Right renal cortex interstitium (tissue), 3 donors: ENCODE measurements at places on chromosomes 2 and 18. TPM values are rescaled to one million over a fixed set of nuclear protein-coding genes. Genes with fewer than 3 reads are reported as not detected.

DNA sequence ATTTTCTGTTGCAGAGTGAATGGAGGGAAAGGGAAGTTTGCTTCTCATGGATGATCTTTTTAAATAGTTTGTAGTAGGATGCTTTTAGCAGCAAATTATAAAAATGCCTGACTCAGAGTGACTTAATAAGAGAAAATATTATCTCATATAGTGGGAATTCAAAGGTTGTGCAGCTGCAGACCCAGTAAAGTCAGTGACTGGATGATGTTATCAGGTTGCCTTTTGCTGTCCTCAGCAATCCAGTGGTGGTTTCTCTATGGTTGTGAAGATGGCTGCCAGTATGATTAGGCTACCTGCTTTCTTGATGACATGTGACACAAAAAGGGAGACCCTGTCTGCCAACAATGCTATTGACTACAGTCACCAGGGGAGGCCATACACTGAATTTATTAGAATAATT is 184.8 kb downstream of the DIS3L2 start:
- DNase-seq = no peak

DNA sequence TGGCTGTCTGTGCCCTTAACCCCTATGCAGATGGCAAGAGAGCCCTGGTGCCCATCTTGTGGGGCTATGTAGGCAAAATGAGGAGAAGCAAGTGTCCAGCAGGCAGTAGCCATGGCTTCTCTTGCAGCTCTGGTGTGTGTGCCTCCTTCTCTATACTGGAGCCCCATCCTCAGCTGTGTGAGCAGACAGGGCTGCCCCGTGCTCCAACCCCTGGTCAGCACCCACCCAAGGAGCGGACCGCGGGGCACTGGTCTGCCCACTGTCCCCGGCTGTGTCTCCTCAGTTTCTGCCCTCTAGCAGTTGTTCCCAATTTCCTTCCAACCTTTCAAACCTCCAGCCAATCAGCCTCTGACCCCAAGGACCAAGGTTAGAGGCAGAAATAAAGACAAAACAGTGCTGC is 134.9 kb upstream of the GLI2 start:
- no peak for DNase-seq

GRCh38 chr2:101018934-101019333 is 16.8 kb downstream of the RPL31 start:
- DNase-seq = no peak

DNA sequence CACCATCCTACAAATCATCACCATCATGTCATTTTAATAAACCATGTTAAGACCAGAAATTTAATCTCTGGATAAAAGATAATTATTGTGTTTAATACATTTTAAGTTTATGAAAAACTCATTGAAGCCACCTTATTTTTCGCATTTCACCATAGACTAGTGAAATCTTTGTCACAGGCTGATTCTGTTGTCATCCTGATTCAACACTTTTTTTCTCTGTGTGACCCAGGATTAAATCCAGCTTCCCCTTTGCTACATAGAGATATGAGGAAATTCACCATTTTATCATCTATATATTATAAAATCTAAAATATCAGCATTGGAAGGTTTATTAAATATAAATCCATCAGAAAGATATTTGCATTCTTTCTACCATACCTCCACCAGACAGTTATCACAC is 29.2 kb upstream of the MRO start:
- DNase-seq = no peak

DNA sequence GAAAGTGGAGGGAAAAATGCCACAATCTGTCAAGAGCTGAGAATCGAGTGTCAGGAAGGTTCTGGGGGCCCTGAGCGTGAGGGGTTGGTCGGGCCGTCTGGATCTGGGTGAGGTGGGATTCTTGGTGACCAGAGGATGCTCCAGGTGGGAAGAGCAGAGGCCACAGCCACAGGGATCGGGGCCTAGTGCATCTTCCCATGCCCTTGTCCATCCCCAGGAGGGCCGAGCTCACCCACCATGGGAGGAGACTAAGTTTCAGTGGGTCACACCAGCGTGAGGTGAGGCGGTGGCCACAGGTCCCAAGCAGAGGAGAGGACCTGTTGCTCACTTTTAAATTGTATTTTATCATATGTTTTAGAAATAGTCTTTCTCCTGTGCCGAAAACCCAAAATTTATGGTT is 70.0 kb downstream of the TMEM18 start:
- no peak for DNase-seq

- no peak for DNase-seq
These were observed 71.2 kb downstream of the NUP35 start for GRCh38 chr2:183195397-183195796.

- no peak for DNase-seq
These were observed 81.5 kb downstream of the DIS3L2 start for GRCh38 chr2:232042911-232043574.

DNA sequence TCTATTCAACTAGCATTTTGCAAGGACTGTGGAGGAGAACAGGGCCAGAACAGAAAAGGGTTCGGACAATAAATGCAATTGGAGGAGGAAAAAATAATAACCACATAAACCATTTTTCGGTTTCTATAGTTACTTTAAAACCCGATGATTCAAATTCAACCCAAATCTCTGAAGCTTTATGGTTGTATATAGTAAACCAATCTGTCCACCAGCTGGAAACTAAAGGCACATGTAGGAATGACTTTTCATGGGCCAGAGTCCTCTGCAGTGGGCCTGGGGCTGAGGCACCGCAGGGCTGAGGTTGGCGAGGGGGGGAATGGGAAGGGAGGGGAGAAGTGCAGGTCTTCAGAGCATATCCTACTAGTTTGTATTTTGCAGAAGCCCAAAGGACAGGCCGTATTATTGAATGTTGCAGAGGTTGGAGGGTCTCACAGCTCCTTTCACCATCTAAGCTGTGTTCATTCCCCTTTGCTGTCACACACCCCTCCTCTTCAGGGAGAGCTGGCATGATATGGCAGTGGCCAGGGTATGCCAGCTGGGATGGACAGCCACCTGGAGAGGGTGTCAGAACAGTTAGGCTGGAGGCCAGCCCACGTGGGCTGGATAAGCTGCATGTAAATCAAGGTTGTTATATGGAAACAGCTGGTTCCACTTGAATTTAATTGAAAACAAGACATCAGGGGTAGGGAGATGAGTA is 267.1 kb downstream of the PRKCE start:
- DNase-seq = no peak

DNA sequence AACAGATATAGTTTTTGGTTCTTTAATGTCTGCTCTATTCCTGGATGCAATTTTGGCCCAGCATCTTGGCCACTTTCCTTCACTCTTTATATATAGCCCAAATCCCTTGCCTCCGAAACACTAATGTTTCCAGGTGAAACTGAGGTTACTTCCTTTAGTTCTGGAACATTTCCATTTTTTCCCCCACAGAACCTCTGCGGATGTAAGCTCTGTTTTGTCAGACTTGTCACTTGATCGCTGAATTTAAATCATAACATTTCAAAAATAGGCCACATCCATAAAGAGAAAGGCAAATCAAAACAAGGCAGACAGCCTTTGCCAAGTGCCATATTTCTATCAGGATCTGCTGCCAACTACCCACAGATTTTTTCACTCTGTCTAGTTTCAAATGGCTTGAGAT is 115.1 kb downstream of the ANKRD44 start:
- DNase-seq = no peak

DNA sequence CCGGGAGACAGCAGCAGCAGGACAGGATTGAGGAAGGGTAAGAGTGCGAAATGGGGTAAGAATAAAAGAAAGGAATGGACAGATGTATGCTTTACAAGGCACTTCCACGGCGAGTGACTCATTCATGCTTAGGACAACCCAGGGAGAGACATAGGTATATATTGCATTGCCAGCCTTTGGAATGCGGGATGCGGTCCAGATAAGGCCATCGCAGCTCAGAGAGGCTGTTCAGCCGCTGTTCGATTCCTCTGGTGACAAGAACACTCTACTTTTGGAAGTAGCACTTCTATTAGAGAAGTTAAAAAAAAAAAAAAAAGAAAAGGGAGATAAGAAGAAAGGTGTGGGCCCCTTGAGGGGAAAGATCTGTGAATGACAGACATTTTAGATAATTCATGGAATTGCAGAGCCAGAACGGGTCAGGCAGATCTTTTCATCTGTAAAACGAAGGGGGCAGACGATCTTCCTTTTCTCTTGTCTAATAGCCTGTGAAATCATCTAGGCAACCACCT is 819 bp upstream of the NCOA1 start:
- no peak for DNase-seq

- DNase-seq = peak; percentile 47
These were observed at the start of gene TACR1 for GRCh38 chr2:75199428-75200011. TSS of gene TACR1 (minus strand) at chr2:75199520. CDS start at chr2:75198934, 586 bp downstream.

- no peak for DNase-seq
These were observed 471.5 kb downstream of the PIK3C3 start for GRCh38 chr18:42426496-42427015.

GRCh38 chr18:9684881-9685614 is 23.1 kb upstream of the RAB31 start:
- DNase-seq = no peak

DNA sequence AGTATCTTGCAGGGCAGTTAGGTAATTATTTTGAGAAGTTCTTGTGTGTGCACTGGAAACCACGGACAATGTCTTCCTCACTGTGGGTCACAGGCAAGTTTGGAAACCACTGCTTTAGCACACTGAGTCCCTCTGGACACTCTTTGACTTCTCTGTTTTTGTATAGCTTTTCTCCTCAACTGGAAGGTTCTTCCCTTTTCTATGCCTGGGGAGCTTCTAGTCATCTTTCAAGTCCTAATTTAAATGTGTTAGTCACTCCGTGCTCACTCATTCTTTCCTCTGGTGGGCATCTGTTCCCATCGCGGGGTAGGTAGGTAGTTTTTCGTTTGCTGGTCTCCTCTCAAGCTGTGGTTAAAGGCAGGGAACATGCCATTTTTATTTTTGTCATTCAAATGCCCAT is 32.1 kb downstream of the E2F6 start:
- no peak for DNase-seq

Gene XDH
- polyA plus RNA-seq = 0.14 TPM

Gene MROH2A
- 0.22 TPM for polyA plus RNA-seq

Gene ASPRV1
- polyA plus RNA-seq = 4.6 TPM
